A549 (cell line): ENCODE measurements at places on chromosomes 5 and 9.

DNA sequence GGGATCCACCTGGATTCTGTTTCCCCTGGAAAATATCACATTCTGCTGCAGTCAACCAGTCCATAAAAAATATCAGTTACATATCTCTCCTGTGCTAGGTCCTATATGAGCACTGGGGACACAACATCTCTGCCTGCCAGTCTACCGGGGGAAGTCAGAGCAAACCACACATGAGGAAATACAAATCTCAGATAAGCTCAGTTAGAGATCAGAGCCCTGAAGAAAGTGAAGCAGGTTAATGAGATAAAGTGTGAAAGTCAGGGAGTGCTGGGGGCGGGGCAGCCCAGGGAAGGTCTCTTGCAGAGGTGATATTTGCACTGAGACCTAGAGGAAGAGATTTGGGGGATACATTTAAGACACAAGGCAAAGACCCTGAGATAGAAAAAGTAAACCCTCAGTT, 67.8 kb upstream of the SLC1A1 start:
- no peak for DNase-seq

DNA sequence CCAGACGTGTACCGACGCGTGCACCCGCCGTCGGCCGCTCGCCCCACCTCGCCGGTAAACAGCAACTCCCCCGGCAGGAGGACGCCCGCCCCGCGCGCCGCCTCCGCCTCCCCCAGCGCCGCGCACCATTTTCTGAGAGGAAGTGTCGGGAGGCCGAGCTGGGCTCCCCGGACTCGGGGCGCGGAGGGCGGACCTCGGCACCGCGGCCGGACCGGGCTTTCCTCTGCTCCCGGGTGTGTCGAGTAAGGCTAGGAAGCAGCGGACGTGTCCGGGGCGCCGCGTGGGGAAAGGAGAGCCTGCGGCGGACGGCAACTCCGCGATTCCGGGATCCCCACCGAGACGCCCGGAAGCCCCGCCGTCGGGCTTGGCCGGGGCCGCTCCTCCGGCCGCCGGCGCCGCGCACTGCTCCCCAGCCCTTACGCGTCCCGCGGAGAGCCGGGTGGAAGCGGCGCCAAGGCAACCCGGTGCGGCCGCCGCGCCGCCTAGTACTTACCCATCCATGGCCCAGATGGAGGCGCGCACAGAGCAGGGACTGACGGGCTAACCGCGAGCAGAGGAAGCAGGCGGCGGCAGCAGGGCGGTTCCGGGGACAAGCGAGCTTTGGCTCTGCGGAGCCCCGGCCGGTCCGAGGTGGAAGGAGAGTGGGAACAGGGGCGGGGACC, at the start of gene PTBP3:
PTBP3 (minus strand) TSS at position 643 of the 662 bp plus-strand sequence. CDS start 35,754 bp downstream, outside the sequence.
- peak; percentile 85 for DNase-seq

DNA sequence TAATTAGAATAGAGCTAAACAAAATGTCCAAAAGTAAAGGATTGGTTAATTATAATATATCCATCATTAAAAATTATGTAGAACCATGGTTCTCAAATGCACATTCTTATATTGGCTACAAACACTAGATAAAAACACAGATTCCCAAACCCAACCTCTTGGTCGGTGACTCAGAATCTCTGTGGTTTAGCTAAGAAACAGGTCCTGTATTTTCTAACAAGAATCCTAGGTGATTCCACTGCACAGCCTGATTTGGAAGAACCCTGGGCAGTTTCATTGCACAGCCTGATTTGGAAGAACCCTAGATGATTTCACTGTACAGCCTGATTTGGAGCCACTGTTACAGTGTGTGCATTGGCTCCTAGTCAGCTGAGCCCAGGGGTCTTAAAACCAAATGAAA, 67.9 kb downstream of the KIAA1958 start:
- DNase-seq, result no peak

GRCh38 chr9:33043671-33044070, 18.6 kb downstream of the DNAJA1 start:
- DNase-seq, result no peak

DNA sequence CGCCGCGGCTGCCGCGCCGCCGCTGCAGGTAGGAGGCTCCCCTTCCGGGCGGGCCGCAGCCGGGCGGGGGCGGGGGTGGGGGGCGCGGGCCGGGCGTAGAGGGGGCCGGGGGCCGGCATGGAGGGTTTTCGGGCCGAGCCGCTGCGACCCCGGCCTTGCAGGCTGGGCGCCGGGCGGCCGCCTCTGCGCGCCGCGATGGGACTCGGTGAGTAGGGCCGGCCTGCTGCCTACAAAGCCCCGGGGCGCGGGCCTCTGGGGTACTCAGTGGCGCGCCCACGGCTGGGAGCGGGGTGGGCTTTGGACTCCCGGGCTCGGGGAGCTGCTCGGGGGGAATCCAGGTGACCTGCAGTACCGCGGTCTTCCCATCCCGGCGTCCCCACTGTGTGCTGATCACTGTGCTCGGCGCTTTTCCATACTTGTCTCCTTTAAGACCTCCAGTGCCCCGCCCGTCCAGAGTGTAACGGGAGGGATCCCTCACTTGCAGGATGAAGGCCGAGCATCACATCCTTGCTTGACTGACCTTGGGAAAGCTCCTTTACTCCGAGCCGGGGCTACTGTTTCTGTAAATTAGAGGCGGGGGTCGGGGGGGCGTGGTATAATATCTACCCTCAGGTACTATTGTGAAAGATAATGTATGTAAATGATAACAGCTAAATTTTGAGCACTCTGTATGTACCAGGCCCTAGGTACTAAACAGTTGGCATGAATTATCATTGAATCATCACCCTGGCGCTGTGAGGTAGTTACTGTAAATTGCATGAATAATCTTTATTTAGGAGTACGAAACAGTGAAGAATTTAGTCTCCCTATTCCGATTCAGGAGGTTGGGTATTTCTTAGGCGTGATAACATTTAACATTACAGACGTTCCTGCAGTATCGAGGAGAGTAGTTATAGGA, 672 bp downstream of the MSANTD3 start:
- DNase-seq, result peak; percentile 83

DNA sequence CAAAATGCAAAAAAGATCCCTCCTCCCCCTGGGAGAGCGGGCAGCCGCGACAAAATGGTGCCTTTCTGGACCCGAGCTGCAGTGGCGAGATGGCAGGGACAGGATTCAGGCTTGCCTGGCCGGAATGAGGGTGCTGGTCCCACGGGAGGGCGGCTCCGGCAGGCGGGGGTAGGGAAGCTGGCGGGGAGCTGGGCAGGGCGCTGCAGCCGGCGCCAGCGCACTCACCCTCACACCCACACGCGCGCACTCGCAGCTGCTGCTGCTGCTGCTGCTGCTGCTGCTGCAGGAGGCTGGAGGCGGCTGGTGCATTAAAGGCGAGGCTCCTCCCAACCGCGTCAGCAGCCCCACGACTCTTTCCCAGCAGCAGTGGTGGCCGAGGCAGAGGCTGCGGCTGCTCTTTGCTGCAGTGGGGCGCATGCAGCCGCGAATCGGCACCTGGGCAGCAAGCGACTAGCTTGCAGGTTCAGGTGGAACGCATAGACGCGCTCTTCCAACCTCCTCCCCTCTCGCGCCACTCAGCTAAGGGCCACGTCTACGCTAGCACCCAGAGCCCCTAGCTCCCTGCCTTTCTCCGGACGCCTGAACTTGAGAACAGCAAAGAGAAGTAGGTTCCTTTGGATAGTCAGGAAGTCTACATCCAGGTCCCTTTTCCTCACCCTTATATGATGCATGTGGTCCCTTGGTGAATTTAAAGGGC, at the start of gene PPP2R2B:
PPP2R2B (minus strand) TSS at position 282 of the 697 bp plus-strand sequence.
- DNase-seq, result peak; percentile 15

GRCh38 chr5:50445296-50445949, 4.3 kb upstream of the EMB start:
- no peak for DNase-seq

GRCh38 chr9:128911529-128912035, 9.2 kb upstream of the PHYHD1 start:
- peak; percentile 36 for DNase-seq
